ENCODE measurements at places on chromosomes 4 and X.

GRCh38 chr4:113052379-113052951, 3.0 kb downstream of the ANK2 start:
- peak; percentile 9 for DNase-seq

DNA sequence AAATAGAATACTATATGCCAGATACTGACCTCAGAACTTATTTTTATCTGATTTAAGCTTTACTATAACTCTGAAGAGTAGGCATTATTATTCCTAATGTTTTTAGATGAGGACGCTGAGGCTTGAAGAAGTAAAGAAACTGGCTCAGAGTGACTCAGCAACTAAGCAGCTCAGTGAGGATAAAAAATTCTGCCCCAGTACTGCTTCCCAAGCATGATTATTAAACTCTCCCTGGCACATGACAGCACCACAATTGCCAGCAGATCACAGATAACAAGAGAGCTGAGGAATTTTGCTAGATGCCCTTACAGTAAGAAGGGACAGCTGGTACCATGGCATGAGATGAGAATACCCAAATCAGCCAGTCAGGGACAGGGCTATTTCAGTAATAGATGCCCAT, 219.4 kb downstream of the NKX6-1 start:
- no peak for DNase-seq

- DNase-seq = no peak
These were observed 369.4 kb downstream of the GASK1B start for GRCh38 chr4:157803421-157803820.

DNA sequence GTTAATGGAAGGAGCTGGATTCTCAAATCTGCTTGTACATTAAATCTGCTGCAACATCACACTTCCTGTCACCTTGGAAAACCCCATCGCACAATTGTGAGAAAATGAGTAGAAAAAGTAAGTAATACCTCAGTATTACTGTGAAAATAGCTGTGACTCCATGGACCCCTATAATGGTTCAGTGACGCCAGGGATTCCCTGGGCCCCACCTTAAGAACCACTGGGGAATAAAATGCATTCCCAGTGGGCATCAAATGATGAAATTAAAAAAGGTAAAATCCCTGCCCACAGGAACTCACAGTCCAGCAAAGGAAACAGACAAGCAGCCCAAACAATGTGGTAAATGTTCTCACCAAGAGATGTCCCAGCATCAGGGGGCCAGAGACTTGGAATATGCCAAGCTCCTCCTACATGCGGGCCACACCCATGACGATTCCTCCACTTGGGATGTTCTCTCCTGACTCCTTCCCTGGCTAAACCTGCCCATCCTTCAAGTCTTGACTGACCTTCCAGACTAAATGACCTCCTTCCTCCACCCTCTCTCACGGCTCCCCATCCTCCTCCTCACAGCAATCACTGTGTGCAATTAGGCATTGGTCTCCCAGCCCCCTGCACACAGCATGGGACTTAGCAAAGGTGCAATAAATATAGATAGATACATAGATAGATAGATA, 2.6 kb downstream of the EVC2 start:
- DNase-seq = no peak

DNA sequence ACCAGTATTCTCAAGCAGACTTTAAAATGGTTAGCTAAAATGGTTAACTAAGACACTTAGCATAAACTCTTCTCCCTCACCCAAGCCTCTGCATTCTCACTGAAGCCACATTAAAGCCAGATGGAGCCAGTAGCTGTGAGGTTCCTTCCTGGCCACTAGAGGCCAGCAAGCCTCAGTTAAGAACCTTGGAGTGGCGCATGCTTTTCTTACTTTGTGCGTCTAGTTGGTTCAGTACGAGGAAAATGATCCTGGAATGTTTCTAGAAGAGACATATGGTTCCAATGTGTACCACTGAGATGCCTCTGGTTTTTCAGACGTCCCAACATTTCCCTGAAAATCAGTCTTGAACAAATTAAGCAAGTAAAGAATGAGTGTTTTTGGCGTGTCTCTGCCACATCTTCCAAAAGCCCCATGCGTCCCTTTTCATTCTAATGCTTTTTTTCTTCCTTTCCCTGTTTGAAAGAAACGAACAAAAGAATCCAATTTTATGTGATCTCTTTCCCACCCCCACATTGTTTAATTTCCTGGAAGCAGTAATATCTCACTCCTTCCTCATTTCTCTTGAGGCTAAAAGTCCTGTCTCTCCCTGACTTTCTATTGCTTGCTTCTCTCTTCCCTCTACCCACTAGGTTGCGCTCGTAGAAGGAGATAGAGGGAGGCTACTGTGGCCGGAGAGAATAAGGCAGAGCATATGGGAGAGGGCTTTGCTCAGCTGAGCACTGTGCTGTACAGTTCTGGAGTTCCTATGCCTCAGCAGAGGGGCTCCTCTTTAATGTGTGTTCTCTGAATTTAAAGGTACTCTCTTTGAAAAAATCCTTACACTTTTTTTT, 82.9 kb upstream of the TAB3 start:
- DNase-seq = no peak

DNA sequence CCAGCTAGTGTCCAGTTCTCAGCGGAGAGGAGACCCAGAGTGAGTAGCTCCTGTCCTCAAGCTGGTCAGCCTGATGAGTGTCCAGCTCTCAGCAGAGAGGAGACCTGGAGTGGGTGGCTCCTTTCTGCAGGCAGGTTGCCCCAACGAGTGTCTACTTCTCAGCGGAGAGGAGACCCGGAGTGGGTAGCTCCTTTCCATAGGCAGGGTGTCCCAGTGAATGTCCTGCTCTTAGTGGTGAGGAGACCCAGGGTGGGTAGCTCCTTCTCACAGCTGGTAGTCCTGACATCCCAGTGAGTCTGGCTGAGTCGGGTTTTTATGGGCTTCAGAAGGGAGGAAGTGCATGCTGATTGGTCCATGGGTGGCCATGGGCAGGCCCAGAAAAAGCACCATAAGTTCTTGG, 55.7 kb upstream of the NUDT6 start:
- no peak for DNase-seq

DNA sequence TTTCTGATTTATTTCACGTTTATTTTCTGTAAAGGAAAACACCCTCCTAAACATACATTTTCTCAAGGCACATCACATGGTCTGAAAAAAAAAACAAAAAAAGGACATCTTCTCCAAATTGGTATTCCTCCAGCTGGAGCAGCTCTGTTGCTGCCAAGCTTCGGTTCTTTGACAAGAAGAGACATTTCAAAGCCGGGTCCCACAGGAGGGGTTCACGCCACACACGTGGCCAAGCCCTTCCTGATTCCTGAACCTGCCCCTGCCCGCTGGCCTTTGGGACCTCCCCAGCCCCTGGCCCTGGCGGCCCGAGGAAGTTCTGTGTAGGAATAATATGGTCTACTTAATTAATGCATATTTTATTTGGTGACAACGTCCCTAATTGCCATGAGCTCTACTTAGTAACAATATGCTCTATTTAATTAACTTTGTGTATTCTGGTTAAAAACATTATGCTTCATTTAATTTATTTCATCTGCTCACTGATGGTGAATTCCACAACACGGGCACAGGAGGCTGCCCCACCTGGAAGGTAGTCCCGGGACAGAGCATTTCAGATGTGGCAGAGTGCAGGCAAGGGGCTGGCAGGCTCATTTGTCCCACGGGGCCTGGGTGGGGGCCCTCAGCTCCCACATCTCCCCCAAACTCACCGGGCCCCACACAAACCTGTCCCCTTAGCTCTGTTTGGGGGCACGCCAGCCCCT, 5.4 kb upstream of the RGS12 start:
- no peak for DNase-seq

GRCh38 chr4:167903291-167903721, 189.0 kb upstream of the ANXA10 start:
- DNase-seq = no peak
